ENCODE measurements at places on chromosomes 3 and 15.

DNA sequence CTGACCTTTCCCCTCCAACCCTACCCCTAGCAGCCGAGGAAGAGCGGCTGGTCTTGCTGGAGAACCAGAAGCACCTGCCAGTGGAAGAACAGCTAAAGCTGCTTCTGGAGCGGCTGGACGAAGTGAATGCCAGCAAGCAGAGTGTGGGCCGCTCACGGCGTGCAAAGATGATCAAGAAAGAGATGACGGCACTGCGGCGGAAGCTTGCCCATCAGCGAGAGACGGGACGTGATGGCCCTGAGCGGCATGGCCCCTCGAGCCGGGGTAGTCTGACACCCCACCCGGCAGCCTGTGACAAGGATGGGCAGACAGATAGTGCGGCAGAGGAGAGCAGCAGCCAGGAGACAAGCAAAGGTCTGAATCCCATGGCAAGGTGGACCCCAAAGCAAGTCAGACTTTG is 6.2 kb upstream of the OGG1 start:
- DNase-seq = no peak

- DNase-seq = no peak
Measured at GRCh38 chr3:28853830-28854229, 427.0 kb upstream of the RBMS3 start.

GRCh38 chr15:40471105-40471807 is 472 bp downstream of the CHST14 start:
- no peak for DNase-seq

GRCh38 chr15:58909616-58910015 is 23.9 kb downstream of the SLTM start:
- no peak for DNase-seq

DNA sequence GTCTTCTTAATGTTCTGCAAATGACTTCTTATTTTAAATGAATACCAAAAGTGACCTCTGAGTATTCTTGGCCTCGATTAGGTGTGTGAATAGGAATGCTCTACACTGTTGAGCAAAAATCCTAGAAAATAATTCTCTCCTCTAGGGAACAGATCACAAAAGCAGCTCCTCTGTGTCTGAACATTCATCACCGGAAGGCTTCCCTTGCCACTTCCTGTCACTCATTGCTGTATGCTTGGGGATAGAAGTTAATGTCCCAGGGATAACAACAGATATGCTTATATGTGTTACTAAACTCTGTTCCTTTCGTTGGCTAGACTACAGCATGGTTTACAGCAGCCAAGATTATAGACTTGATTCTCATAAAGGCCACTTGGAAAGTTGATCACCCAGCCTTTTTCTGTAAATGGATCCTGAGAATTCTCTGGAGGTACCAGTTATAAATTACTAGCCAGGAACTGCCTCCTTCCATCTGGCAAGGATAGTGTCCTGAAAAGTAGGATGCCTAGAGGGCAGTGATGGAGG is 16.0 kb upstream of the PTX3 start:
- no peak for DNase-seq

GRCh38 chr15:92000709-92001108 is 147.2 kb downstream of the SLCO3A1 start:
- no peak for DNase-seq

GRCh38 chr3:171356251-171356650 is 104.0 kb downstream of the TNIK start:
- no peak for DNase-seq
